ENCODE measurements at places on chromosomes 7 and 10.
A peak's percentile ranks its signal among the peaks of the same experiment; 100 is the strongest.

DNA sequence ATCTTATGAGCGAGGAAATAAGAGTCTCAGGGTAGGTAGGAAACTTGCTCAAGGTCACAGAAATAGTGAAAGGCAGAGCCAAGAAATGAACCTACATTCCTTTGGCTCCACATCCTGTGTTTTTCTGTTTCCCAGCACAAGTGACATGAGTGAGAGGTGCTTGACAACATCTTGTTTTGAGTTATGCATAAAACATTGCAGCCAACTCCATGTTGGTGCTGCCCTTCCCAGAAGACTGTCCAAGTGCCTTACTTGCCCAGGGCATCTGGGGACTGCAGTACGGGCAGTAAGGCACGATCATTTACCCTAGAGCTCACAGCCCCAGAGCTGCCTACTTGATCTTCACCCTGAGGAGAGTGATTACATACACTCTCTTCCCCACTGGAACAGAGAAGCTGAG, 148.8 kb downstream of the NOC3L start:
- no peak for DNase-seq

- no peak for DNase-seq
Measured at GRCh38 chr7:135190703-135191102, 20.2 kb upstream of the CYREN start.

DNA sequence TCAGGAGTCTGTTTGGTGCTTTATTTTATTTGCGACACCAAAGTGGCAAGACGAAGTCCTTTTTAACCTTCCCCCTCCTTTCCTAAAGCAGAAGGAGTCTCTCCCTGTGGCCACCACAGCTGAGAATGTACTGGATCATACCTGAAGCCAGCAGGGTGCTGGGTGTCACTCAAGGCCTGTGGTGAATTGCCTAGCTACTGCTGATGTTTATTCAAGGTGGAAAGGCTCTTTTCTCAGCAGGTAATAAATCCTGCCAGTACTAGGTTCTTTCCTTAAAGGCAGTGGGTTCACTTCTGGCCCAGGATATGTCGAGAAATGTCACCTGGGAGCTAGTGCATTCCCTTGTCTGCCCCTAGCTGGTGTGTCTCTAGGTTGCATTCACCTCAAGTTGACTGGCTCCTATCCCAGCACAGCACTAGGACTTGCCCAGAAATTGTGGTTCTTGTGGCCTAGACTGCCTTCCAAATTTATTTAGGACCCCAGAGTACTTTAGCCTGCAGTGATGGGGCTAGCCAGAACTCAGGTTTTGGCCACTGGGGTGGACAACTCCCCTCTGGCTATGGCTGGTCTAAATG, 60.8 kb upstream of the FAM3C start:
- DNase-seq, result no peak

GRCh38 chr7:30222515-30223215, 61.7 kb upstream of the ZNRF2 start:
- no peak for DNase-seq

DNA sequence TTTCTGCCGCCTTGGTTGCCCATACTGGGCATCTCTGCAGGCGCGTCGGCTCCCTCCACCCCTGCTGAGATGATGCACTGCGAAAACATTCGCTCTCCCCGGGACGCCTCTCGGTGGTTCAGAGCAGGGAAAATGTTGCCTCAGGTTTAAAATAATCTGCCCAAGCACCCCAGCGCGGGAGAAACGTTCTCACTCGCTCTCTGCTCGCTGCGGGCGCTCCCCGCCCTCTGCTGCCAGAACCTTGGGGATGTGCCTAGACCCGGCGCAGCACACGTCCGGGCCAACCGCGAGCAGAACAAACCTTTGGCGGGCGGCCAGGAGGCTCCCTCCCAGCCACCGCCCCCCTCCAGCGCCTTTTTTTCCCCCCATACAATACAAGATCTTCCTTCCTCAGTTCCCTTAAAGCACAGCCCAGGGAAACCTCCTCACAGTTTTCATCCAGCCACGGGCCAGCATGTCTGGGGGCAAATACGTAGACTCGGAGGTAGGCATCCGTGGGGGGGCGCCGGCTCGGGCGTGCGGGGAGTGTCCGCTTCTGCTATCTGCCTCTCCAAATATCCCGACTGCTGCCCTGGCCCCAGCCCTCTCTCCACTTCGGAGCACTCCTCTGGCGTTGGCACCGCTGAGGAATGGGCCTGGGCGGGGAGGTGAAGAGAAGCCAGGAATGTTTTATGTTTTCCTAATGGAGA, at the start of gene CAV1:
CAV1 (plus strand) TSS at position 428 of the 689 bp plus-strand sequence; CDS start at position 455, 27 bp downstream.
- peak; percentile 37 for DNase-seq

All from activated CD8-positive, alpha-beta memory T cell treated with anti-CD3 and anti-CD28 coated beads, Interleukin-2, amount 50 U/mL, for 4 hours (primary cell).